Head of caudate nucleus (tissue), 42 donors: ENCODE measurements at places on chromosomes 4 and X.
A peak's percentile ranks its signal among the peaks of the same experiment; 100 is the strongest.

DNA sequence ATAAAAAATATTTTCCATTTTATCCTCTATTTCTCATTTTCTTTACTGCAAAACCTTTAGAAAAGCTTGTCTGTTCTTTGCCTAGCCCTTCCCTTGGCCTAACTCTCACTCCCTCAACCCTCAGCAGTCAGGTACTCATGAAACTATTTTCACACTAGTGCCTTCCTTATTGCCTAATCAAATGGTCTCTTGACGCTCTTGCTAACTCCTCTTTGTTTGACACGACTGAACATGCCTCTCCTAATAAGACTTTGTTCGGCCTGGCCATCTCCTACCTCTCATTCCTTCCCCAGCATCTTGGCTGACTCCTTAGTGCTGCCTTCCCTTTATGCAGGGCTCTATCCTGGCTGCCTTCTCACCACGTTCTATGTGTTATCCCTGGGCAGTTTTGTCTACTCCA is 11.1 kb upstream of the LRAT start:
- DNase-seq = no peak

GRCh38 chrX:131918839-131919238 is 104.3 kb upstream of the STK26 start:
- no peak for DNase-seq

GRCh38 chr4:152172146-152172545 is 363.7 kb downstream of the FBXW7 start:
- no peak for DNase-seq

GRCh38 chr4:141652161-141652778 is 15.9 kb downstream of the IL15 start:
- DNase-seq = no peak

DNA sequence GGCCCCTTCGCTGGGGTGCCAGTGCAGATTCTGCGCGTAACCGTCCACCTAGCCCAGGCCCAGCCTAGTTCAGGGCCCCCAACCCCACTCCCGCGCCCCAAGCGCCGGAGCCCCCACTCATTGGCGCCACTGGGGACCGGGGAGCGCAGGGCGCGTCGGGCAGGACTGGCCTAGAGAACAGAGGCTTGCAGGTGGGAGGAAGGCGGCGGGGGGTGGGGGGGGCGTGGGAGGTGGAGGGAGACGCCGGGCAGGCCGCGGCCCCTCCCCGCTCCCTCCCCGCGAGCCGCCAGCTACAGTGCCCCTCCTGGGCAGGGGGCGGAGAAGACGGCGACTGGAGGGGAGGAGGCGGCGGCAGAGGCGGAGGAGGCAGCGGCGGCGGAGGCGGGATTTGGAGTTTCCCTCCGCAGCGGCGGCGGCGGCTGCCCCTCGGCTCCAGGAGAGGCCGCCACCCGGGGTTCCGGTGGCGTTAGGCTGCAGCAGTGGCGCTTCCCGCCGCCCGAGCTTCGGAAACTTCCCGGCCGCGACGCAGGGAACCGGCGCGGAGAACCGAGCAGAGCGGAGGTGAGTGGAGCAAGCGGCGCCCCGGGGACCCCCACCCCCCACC is 4.8 kb upstream of the DUSP9 start:
- DNase-seq = peak; percentile 19

- DNase-seq = no peak
These were observed 7.5 kb upstream of the SPINK2 start for GRCh38 chr4:56828784-56829535.

- no peak for DNase-seq
These were observed 174.8 kb downstream of the PDGFRA start for GRCh38 chr4:54403700-54404453.

- no peak for DNase-seq
These were observed 68.6 kb downstream of the CHST7 start for GRCh38 chrX:46642145-46642544.

- no peak for DNase-seq
These were observed 7.6 kb upstream of the SLC26A1 start for GRCh38 chr4:1000686-1001260.

DNA sequence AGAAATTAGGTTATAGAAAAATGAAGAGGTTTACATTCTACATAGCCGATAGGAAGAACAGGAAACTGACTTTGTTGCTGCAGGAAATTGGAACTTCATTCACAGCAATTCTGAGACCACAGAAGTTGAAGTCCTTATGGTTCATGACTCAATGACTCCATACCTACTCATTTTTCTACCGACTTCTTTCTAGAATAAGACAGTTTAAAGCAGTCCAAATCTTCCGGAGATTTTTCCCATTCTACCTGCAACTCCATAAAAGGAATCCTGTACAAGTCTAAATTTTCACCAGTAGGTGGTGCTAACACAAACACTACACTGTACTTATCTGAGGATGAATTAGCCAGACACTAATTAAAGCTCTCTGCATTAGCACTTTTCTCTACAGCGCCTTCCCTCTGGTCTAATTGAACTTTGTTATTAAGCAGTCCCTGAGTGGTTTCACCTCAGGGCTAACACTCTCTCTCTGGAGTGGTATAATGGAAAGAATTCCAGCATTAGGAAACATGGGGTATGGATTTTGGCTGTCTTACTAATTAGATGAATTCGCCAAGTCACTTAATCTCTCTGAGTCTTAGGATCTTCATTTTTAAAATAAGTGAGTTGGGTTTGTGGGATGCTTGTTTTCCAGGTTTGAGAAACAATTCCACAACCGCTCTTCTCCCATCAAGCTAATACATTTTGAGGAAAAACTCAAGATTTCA is 167.9 kb downstream of the SMIM20 start:
- DNase-seq = no peak

- DNase-seq = no peak
These were observed 32.2 kb downstream of the ATG4A start for GRCh38 chrX:108123591-108124366.

GRCh38 chrX:28581522-28581921 is 5.7 kb upstream of the IL1RAPL1 start:
- DNase-seq = no peak

DNA sequence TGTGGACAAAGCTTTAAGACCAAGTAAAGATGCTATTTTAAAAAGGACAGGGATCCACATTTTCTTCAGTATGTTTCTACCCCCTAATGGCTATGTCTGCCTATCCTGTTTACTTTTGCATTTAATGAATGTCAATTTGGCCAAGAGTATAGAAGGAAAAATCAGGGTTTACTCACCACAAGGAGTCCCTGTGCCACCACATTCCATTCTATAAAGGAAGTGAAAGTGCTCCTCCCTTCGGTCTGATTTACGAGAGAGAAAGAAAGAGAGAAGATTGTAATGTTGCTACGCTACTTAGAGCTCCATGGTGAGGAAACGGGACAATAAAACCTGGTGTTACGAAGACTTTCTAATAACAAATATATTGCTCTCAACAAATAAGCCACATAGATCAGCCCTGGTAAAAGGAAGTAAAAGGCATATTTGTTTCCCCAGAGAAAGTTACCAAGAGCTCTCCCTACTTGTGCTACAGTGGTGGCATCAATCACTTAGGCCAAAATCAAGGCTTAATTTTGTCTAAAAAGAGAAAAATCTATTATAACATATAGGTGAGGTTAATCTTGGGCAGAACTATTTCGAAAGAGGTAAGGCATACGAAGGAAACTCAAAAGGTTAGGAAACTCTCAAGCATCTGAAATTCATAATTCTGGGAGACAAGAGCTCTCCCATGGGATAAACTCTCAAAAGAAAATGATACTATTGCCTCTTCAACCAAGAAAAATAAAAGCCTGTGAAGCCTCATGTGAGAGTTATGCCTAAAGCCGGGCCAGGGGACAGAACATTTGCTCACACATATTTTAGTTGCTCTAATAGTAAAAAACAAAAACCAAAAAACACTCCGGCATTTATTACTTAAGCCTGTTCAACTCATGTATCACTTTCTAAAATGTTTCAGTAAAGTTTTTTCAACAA is 29.5 kb downstream of the TAPT1 start:
- no peak for DNase-seq

DNA sequence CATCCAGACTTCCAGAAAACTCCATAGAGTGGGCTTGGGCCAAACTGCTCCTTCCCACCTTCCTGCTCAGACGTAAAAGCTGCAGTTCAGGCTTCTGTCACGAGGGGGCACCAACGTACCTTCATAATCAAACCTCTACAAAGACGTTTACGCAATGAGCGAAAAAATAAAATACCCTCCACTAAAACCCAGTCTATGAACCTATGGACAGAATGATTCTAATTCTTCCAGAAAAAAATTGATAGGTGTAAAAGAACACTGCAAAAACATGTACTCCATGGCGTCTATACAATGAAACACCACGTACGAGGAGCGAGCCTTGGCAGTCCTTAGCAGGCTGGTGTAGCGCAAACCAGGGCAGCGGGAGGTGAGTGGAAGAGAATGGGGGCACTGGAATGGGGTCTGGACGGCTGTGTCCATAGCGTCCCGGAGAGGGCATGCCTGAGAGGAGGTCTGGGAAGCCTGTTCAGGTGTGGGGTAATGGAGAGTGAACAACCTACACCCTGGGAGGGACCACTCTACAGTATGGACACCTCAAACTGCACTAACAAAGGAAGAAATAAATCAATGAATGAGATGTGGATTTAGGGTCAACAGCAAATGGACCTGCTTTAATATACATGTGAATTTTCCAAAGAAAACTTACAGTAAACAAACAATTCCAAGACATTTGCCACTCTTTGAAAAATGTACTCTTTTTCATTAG is 14.4 kb upstream of the RAB40A start:
- DNase-seq = peak; percentile 85
